ENCODE measurements at places on chromosomes 2 and 18.

DNA sequence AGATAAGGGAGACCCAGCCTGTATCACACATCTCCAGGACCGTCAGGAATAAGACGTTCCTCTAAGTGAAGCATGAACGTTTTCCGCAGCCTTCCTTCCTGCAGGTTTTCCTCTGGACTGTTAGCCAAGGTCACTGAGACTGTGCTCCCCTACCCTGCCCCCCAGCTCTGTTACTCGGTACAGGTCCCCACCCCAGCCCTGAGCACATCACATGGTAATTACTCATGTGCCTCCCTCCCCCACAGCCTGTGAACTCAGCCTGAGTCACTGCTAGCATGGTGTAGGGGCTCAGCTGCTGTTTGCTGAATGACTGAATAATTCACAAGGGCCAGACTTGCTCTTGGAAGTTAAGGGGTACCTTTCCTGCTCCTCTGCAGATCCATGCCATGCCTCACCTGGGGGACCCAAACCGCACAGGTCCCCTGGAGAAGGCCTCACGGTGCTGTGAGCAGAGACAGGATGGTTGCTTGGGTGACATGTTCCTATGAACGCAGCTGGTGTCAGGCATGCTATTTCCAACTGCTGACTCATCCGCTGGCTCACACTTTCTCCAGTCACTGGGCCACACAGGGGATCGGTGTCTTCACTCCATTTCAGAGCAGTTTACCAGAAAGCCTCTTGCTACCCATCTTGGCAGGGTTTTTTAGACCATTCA lies 88.2 kb downstream of the PLB1 start:
- DNase-seq: peak; percentile 93

DNA sequence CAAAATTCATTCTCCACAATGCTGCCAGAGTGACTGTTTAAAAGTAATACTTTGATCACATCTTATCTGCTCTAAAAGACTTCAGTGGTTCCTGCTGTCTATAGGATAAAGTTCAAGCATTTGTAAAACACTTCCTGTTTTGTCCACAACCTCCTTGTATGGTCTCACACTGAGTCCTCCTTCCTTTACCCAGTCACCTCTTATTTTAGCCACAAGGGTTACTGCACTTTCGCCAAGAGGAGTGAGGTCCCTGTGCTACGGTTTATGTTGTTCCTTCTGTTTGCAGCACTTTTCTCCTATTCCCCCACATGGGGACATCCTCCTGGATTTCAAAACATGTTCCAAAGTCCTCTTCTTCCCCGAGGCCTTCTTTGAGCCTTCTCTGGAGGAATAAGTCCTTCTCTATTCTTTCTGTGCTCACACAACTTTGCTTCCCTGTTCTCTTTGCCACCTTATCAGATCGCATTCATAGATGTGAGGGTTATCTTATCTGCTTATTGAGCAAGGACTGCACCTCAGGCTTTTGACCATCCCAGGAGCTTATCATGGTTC lies 112.2 kb upstream of the NABP1 start:
- DNase-seq: no peak

- no peak for DNase-seq
Observed at GRCh38 chr2:54457323-54458023, 1.3 kb downstream of the SPTBN1 start.

DNA sequence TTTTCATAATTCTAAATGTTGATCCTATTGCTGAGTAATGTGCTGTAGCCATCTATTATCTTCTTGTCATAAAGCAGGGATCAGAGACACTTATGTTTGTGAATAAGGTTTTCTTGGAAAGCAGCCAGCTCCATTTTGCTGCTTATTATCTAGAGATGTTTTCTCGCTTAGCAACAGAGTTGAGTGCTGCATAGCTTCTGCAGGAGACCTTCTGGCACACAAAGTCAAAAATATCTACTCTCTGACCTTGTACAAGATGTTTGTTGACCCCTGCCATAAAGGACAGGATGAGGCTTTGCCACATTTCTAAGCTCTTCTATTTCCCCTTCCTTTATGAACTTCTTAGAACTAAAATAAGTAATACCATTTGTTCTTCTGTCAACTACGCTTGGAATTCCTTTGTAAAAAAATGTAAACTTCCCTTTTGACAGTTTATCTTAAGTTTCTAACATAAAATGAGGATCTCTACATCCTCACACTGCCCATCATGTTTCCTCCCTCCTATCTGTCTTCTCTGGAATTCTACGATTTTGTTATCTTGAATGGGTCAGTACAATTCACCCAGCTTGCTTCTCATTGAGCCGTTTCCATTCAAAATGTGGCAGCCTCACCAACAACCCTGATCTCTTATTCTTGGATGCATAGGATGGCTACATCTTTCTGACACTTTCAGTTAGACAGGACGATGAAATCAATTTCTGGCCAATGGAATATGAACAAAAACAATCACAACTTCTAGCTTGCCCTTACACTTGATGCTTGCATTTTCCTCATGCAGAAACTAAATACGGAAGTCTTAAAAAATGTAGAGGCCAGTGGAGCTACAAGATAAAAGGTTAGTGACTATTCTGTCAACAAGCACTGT lies 1377.0 kb downstream of the SUCLG1 start:
- DNase-seq: no peak

DNA sequence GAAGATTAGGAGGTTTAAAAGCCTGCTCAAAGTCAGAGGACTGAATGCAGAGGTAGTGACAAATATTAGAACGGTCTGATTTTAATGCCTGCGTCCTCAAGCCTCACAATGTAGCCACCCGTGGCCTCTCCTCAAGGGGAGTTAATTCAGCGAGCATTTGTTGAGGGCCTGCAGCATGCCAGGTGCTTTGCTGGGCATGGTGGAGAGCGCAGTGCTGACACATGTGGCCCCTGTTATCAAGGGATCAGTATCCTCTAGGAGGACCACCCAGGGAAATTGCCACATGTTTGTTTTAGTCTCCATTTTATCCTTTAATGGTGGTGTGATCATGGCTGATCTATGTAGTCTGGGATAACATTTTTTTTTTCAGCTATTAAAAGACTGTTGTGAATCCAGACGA lies 19.2 kb downstream of the PMAIP1 start:
- DNase-seq: no peak

DNA sequence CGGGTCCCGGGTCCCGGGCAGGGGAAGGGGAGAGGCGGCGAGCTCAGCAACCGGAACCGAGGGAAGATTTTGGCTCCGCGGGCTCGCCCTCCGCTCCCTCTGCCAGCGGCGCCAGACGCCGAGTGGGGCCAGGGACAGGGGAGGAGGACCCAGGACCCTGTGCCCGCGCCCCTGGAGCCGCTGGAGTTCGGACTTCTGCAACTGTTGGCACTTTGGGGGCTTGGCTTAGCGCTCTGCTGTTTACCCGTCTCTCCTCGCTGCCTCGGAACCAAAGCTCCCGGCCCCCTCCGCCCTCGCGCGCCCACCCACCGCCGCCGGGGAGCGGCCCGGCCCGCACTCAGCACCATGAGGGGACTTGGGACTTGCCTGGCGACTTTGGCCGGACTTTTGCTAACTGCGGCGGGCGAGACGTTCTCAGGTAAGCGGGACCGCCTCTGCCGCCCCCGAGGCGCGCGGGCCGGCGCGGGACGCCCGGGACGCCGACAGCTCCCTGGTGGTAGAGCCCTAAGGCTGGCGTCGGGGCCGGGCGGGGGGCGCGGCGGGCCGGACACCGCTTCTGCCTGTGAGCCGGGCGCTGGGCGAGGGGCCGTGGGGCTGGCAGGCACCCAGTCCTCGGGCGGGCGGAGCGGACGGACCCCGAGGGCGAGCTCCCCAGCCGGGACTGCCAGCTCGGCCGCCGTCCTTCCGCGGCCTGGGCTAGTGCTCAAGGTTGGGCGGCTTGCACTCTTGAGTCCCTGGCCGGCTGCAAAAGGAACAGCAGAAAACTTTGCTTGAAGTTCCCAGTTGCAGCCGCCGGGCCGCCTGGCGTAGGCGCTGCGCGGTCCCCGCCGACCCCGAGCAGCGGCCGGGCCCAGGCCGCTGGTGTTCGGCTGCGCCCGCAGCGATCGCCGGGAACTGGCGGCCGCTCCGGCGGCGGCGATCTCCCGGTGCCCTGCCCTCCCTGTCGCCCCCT lies 634 bp downstream of the PTPRM start:
- DNase-seq: no peak

DNA sequence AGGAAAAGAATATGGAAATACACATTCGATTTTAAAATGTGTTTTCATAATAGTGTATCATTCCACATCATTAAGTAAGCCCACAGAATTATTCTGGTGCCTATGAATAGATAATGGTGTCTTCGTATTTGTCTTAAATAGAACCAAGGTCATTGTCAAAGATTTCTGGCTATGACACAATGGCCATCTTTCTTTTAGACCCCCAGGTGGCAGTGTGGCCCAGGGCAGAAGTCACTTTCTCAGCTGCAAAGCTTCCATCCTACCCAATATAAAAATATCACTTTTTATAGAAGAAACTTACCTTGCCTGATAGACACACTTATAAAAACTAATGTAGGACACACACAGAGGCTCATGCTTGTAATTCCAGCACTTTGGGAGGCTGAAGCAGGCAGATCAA lies 57.5 kb downstream of the ZRANB3 start:
- no peak for DNase-seq

GRCh38 chr2:121564905-121565304 lies 34.2 kb downstream of the RNU4ATAC start:
- DNase-seq: no peak

GRCh38 chr2:43391878-43392215 lies 165.4 kb upstream of the ZFP36L2 start:
- no peak for DNase-seq

GRCh38 chr2:153940511-153940910 lies 68.8 kb downstream of the GALNT13 start:
- DNase-seq: no peak

DNA sequence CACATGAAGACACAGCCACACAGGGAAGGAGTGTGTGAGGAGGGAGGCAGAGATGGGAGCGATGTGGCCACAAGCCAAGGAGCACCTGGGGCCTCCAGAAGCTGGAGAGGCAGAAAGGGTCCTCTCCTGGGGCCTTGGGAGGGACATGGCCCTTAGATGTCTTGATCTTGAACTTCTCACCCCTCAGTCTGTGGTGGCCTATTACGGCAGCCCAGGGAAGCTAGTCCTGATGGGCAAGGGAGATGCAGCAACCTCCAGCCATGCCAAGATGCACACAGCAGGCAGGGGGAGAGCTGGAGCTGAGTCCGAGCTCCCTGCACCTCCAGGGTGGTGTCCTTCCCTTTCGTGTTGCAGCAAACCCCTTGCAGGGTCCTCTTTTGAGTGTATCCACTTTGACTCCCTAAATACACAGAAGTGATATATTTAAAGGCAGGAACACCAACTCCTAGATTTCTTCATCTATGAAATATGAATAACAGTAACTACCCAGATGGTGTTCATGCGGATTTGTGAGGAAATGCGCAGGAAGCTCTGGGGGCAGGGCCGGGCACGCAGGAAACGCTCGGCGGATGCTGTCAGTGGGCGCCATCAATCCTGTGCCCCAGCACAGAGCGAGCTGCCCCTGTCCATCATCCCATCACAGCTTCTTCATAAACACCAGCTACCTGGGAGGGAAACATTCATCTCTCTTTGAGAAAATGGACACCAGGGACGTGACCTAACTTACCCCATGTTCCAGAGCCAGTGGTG lies 230.4 kb upstream of the MYT1L start:
- DNase-seq: no peak

GRCh38 chr2:127012215-127012614 lies 94.7 kb downstream of the BIN1 start:
- no peak for DNase-seq

DNA sequence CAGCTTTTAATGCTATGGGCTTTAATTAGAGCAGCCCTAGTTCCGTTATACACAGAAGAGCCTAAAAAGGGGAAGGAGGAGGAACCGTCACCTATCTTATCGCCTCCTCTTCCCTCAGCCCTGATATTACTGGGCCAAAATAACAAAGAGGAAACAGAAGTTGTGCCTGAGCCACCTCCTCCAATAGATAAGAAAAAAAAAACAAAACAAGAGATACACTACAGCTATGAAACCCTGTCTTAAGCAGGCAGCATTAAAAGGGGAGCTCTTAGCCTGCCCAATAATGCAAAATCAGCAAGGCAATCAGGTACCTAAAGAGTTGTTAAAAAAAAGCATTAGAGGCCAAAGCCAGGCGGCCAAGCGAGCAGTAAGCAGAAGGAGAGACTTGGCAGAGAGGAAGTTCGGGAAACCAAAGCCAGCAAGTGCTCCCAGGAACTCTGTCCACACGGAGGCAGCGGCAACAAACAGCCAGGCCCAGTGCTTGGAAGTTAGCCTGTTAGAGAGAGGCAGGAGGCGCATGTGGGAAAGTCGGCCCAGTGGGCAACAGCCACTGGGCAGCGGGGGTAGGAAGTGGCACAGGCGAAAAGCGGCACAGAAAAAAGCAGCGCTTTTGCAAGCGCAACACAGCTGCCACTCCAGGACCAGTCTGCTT lies 41.8 kb upstream of the PDK1 start:
- no peak for DNase-seq

DNA sequence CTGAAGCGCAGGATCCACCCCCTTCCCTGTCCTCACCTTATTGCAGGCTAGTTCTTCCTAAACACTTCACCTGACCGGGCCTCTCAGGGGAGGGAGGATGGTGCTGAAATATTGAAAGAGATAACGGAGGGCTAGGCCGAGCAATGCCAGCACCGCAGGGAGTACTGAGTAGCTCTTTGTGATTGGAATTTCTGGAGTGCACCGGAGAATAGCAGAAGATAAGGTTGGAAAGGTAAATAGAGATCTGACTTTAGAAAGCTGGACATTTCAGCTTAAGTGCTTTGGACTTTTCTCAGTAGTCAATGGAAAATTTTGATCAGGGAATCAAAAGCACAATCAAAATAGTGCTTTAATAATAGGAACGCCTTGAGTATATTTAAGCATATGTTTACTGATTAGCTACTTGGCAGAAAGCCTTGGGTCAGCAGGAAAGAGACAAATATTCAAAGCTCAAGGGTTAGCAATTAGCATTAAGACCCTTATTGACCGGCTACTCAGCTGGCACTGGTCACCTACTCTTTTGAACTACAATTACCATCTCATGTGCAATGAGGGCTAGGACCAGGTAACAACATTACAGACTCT lies 142.9 kb upstream of the NDUFV2 start:
- DNase-seq: no peak

DNA sequence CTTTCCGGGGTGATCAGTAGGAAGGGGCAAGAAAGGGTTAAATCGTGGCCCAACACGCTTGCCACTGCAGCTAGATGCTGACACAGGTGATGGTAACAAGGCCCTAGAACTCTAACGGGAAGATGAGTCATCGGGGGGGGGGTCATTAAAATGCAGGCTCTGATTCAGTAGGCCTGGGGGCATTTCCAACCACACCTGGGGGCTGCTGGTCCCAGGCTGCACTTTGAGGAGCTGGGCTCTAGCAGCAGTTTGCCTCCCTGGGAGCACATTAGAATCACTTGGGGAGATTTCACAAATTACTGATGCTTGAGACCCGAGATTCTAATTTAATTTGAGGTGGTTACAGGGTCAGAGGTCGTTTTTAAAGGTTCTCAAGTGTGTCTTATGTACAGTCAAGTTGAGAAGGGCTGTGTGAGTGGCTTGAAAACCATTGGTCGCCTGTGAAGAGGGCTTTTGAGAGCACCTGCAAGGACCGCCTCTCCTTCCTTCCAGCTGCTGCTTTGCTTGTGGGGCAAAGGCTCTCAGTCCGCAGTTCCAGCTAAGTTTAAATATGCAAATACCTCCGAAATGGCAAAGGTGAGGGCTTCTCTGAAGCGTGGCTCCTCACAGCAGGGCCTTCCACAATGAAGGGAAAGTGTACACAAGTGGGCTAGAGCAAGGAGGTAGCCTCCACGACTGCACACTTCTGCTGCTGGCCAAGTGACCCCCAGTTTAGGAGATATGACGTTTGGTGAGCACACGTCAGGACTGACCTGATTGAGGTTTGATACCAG lies 128.0 kb upstream of the MSH6 start:
- DNase-seq: no peak

- no peak for DNase-seq
Observed at GRCh38 chr2:214311031-214311533, 99.8 kb upstream of the VWC2L start.

All from ascending aorta (tissue), 2 donors.